ENCODE measurements at places on chromosomes 3 and 15. TPM values are rescaled to one million over a fixed set of nuclear protein-coding genes. Genes with fewer than 3 reads are reported as not detected.

The GALNT15 gene
- total RNA-seq: not detected

The SAXO2 gene
- total RNA-seq: 0.97 TPM

The ANKRD34C gene
- not detected for total RNA-seq

The LINGO1 gene
- total RNA-seq: not detected

The MKRN3 gene
- total RNA-seq: 0.98 TPM

The TMEM115 gene
- 30.5 TPM for total RNA-seq

The ARL8B gene
- total RNA-seq: 64.5 TPM

The ECE2 gene
- total RNA-seq: not detected

The CLCN2 gene
- total RNA-seq: 7.3 TPM

The NEK10 gene
- 0.24 TPM for total RNA-seq

The IQCF5 gene
- not detected for total RNA-seq

The CYP8B1 gene
- not detected for total RNA-seq

The ZBED2 gene
- total RNA-seq: 551 TPM

The PRR23E gene
- total RNA-seq: not detected

The P2RY1 gene
- 0.18 TPM for total RNA-seq

The GMNC gene
- not detected for total RNA-seq

The C3orf70 gene
- not detected for total RNA-seq

The ADCY5 gene
- not detected for total RNA-seq

The LIPH gene
- not detected for total RNA-seq

The SLC6A11 gene
- total RNA-seq: not detected

The GCHFR gene
- 19.5 TPM for total RNA-seq

The APOD gene
- 0.20 TPM for total RNA-seq

The IL12A gene
- total RNA-seq: not detected

The KCNAB1 gene
- not detected for total RNA-seq

The ZBTB47 gene
- 0.48 TPM for total RNA-seq

The ACKR4 gene
- not detected for total RNA-seq

The TNFSF10 gene
- 41.9 TPM for total RNA-seq

The GCSAM gene
- total RNA-seq: 4.1 TPM

The TGM4 gene
- total RNA-seq: not detected

The NEIL1 gene
- 2.0 TPM for total RNA-seq

The NR1I2 gene
- total RNA-seq: 0.38 TPM

The NAALADL2 gene
- not detected for total RNA-seq

The ZFAND6 gene
- total RNA-seq: 27.5 TPM

The P2RY13 gene
- total RNA-seq: not detected

The CCR3 gene
- not detected for total RNA-seq

The SLC6A20 gene
- not detected for total RNA-seq

The DNAH12 gene
- total RNA-seq: 0.09 TPM

The CDHR4 gene
- total RNA-seq: not detected

The GOLGA6L7 gene
- total RNA-seq: not detected

The PLA1A gene
- not detected for total RNA-seq

The CD200 gene
- 18.3 TPM for total RNA-seq

The PLIN1 gene
- 0.35 TPM for total RNA-seq

The EPHA6 gene
- total RNA-seq: not detected

The OR5H6 gene
- total RNA-seq: not detected

The NLGN1 gene
- total RNA-seq: not detected

The ARNT2 gene
- total RNA-seq: 0.11 TPM

The DAG1 gene
- total RNA-seq: 21.2 TPM

The ZPLD1 gene
- total RNA-seq: not detected

The KLHDC8B gene
- 3.5 TPM for total RNA-seq
